ENCODE measurements at places on chromosomes 12 and 14.

DNA sequence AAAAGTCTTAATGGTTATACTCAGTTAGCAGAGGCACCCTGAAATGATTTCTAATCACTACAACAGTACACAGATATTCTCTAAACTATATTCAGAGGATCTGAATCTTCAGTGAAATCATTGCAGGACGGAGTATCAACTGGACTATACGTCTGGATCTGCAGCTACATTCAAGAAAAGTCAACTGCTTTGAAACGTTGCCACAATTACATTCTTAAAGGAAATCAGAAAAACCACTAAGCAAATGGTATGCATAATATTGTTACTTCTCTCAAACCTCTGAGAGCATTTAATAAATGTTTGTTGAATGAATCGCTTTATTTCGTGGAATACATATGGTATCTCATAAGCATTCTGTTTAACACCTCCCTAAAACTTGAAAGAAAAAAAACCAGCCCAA lies 67.4 kb downstream of the MED13L start:
- no peak for DNase-seq

- no peak for DNase-seq
Measured at GRCh38 chr12:123614531-123614930, 12.6 kb downstream of the DDX55 start.

DNA sequence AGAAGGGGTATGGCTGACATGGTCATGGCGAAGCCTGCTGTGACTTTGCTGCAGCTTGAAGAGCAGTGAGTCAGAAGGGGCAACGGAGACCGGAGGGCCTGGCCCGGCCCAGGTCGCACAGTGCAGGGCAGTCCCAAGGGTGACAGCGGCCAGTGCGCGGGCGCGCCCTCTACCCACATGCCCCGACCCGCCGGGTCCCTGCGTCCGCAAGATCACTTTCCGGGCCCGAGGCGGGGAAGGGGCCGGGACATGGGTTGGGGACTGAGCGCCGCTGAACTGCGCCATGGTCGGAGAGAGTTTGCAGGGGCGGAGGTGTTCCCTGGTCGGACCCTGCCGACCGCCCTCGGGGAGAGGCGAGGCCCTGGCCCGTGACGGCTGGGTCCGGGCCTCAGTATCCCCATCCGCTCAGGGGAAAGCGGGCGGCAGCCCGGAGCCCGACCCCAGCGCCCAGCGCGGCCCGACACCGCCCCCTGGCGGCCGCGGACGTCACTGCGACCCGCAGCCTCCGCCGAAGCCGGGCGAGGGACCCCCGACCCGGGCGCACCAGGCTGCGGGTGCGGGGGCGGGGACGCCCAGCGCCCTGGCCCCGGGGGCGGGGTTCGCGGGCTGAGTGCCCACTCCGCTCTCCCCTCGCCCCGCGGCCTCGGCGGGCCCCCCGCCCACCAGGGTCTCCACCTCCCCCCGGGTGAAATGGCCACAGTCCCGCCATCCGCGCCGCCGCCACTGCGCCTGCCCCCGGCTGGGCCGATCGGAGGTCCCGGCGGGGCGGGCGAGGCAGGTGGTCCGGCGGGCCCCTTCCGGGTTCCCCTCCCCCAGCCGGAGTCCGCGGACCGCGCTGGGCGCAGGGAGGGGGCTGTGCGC lies 7.2 kb upstream of the ANKRD9 start:
- DNase-seq = peak; percentile 42

DNA sequence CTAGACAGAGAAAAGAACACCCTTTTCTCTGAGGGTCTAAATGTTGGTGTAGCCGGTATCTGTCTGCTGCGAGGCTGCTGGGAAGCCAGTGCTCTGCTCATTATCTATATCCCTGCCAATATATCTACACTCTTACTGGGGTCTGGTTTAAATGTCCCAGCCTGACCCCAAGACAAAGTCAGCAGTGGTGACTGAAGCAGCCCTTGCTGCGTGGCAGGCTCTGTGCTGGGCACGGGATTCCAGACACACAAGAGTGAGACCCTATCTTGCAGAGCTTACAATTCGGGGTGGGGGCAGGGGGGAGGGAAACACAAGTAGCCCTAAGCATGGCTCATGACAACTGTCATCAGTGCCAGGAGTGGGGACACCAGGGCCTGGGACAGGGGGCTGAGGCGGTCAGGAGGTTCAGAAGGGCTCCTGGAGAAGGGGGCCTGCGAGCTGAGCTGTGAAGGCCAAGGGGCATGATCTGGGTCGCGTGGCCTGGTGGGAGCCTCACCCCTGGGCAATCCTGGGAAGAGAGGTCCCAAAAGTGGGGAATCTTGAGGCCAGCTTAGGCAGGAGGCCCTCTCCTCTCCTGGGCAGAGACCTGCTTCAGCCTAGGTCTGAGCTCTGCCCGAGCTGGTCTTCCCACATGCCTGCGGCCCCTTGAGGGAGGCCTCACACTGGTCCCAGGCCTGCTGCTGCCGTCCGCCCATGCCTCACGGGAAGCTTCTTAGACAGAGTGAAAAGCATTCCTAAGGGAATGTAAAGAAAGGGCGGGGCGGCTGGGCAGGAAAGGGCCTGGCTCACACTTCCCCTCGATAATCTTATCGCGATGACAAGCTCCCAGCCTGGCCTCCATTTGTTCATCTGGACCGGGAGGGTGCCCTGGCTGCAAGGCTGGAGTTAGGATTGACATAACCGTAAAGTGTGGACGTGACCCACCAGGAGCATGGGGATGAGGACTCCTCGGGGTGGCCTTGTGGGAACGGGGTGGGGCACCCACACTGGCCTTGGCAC lies 7.3 kb upstream of the RCOR1 start:
- DNase-seq = peak; percentile 53

DNA sequence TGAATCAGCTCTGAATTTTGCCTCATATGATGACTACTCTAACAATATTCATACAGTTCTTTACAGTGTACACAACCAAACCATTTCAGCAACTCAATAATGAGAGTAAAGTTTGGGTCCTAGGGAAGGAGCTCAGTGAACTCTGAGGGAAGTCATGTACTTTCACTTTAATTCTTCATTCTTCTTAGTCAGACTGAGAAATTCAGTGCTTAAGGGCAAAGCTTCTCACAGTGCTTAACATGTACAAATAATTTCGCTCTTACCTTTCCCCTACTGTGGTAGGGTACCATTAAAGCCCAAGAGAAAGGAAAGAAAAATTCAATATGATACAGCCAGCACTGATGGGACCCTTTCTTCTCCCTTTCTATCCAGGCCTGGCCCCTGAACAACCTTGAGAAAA lies 435.0 kb downstream of the NELL2 start:
- DNase-seq = no peak

All from endothelial cell of umbilical vein (primary cell).